Activated naive CD4-positive, alpha-beta T cell treated with anti-CD3 and anti-CD28 coated beads, Interleukin-2, amount 50 U/mL, for 72 hours (primary cell): ENCODE measurements at places on chromosomes 16 and 17. TPM values are rescaled to one million over a fixed set of nuclear protein-coding genes. Genes with fewer than 3 reads are reported as not detected.

GRCh38 chr16:23279721-23280153 is 22.4 kb upstream of the SCNN1B start:
- no peak for DNase-seq

- no peak for DNase-seq
Measured at GRCh38 chr17:48238933-48239602, 131.5 kb downstream of the SNX11 start.

DNA sequence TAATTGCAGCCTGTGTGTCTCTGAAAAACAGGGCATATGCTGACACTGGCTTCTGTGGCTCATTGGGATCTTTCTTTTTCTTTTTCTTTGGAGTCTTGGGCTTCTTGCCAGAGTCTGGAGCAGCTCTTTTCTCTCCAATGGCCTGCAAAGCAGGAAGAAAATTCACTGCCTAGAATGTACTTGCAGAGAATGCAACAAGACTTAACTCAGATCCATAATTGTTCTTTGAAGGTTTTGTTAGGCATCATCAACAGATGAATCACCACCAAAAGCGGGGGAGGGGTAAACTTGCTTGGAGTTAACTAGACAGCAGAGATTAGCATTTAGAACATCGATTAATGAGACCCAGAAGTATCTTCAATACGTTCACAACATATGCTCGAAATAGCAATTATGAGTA is 100.9 kb downstream of the TOX3 start:
- no peak for DNase-seq

DNA sequence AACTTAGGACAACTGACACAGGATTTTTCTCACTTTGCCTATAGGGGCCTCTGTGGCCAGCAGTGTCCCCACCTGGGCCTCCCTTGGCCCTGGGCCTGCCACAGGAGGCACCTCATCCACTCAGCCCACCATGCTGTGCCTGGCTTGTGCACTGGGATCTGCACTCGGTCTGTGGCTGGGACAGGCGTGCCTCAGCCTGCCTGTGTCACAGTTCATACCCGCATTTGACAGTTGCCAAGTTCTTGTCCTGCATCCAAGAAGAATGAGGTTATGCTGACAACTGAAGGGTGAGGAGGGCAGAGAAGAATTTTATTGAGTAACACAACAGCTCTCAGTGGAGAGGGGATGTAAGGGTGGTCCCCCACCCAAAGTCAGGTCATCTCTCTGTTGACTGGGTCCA is 36.0 kb downstream of the ZFP90 start:
- no peak for DNase-seq

GRCh38 chr16:66961065-66961744 is at the start of gene CES3:
Gene CES3, plus strand, starts transcription at chr16:66961266. Its CDS starts 42 bp downstream, at chr16:66961308.
- DNase-seq = no peak

DNA sequence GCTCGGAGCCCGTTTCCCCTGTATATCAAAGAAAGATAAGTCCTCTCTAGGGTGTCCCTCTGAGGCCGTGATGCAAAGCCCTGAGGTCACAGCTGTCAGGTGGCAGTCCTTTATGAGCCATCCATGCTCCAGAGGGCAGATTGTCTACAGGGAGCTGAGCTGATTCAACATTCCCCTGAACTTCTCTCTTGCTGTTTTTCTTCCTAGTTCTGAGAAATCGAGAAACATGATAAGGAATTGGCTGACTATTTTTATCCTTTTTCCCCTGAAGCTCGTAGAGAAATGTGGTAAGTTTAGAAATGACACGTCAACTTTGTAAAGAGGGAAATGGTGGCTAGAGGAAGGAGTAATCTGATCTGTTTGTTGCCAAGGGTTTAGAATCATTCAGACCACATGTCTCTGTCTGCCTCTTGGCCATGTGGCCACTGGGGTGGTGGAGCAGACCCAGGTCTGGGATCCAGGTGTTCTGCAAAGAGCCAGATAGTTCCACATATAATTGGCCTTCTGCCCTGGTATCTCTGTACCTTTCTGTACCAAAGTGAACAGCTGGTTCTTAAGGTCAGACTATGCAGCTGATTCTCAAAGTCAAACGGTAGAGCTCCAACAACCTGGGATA is 3.5 kb downstream of the CTNS start:
- peak; percentile 31 for DNase-seq

GRCh38 chr16:48194828-48195556 is 39.2 kb upstream of the ABCC12 start:
- no peak for DNase-seq

GRCh38 chr17:77373299-77374169 is 232.8 kb downstream of the SEC14L1 start:
- DNase-seq = peak; percentile 47

DNA sequence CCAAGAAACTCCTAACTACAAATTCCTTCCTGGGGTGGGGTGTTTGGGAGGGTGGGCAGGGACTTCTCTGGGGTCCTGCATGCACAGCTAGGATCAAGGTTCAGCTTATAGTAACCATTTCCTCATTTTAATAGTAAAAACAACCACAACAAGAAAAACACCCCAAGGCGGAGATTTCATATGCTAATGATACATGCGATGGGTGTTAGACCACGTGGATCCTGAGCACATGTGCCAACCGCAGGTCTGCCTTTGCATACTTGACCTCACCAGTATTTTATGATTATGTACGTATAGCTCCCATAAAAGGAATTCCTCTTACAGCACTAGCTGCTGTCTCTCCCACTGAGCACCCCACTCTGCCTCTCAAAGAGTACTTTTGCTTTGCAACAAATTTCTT is 1.9 kb downstream of the KRTAP4-11 start:
- no peak for DNase-seq

DNA sequence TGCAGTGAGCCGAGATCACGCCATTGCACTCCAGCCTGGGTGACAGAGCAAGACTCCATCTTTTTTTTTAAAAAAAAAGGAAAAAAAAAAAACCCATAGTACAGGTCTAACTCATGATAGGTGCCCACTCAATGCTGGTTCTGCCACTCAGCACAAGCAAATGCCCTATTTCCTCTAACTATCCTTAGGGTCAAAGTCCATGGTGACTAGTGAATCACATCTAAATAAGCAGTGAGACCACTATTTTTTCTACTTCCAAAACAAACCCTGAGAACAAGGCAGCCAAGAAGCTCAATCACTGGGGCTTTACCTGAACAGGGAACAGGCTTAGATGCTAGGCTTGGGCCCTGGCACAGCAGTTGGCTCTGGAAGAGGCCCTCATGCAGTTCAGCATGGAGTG is 3.4 kb downstream of the BLTP2 start:
- DNase-seq = no peak

- no peak for DNase-seq
Measured at GRCh38 chr17:44400226-44400847, 10.9 kb upstream of the ITGA2B start.

DNA sequence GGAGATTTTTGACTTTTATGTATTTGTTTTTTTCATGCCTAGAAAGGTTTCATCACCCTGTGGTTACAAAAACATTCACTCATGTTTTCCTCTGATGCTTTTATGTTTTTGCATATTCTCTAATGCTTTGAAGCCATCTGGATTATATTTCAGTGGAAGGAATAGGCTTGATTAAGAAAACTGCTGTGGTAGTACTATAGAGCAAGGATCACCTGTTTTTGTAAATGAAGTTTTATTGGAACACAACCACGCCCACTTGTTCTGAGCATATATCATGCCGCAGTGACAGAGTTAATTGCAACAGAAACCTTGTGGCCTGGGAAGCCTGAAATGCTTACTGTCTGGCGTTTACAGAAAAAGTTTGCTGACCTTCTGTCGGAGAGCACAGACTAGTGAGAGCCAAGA is 11.5 kb downstream of the COX10 start:
- no peak for DNase-seq

DNA sequence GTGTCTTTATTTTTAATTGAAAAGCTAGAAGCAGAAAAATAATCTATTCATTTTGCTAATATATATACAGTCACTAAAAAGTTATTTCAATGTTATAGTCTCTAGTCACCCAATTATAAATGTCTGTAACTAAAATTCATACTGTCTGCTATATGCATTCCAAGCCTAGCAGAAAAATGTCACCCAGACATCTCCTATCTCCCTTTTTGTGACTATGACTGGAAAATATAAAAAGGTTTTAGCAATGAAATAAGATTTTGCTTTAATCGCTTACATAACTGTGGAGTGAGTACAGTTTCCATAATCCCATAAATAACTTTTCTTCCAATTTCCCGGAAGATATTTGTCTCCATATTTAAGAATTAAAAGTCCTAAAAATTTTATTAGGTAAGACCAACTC is 88.6 kb downstream of the BRIP1 start:
- DNase-seq = no peak

DNA sequence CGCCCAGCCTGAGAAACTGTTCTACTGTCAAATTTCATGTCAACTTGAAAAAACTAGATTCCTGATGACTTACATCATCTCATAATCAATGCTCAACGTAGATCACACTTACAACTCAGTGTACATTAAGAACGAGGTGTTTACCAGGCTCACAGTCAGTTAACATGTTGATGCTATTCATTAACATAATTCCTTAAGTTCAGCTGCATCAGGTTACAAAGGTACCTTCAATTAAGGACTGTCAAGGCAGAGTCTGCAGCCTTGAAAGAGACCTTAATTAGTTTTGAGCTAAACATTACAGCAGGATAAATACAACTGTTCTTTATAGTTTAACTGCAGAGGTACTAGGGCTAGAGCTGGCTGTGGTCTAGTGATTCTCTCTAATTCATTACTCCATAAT is 1.9 kb downstream of the GNA13 start:
- no peak for DNase-seq

- DNase-seq = no peak
Measured at GRCh38 chr16:86215979-86216585, 294.2 kb upstream of the FOXF1 start.

DNA sequence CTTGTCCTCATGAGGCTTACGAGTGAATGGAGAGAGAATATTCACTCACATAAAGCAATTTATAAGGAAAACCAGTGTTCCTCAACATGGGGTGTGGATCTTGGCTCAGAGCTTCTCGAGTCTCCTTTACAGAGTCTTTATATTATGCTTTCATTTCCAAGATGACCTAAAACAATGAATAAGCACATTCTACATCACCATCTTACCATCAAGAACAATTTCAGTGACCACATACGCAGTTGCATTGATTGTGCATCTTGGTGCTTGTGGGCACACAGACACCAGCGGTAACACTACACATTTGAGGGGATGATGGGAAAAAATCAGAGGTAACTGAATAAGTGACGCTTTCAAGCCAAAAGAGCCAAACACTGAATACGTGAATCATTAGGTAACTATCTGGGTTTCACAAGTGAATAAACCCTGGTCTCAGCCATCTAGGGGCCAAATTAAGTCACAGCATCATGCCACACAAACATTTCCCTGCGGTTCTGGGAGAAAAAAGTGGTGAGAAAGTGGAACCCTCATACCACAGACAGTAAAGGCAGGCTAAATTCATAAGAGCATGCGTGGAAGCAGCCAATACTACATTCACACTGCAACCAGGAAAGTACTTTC is 9.4 kb downstream of the CWC25 start:
- DNase-seq = no peak

DNA sequence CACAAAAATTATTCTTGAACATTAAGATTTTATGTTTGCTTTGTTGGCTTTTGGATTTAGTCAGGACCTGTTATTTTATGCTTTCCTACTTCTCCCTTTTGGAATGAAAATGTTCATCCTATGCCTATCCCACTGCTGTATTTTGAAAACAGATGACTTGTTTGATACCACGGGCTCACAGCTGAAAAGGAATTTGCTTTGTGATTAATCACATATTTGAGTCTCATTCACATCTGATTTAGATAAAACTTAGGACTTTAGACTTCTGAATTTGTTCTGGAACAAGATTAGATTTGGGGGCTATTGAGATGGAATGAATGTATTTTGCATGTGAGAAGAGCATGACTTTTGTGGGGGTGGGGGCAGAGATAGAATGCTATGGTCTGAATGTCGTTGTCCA is 1012.6 kb downstream of the CDH11 start:
- no peak for DNase-seq

- DNase-seq = no peak
Measured at GRCh38 chr16:71431991-71432390, 9.9 kb downstream of the TLE7 start.

DNA sequence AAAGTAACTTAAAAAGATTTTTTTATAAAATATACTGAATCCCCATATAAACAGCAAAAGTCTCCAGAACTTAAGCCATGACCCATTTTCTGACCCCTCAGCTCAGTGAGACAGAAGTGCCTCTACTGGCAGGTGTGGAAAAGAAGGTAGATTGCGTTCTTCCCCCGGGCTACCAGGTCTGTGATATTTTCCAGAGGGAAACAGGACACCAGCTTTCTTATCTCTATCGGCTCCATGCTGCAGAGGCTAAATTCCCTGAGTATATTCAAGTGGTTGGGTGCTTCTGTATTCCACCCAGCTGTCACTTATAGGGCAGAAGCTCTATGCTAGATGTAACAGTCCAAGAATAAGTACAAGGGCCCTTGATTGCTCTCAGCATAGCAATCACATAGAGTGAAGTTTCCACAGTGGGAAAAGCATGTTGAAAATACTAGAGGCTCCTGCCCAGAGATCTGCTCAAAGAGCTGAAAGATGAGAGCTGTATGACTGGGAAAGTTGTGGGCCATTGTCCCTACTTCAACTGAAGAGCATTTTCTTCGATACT is 687.3 kb downstream of the CDH11 start:
- no peak for DNase-seq

- no peak for DNase-seq
Measured at GRCh38 chr16:61549327-61549726, 486.9 kb downstream of the CDH8 start.

DNA sequence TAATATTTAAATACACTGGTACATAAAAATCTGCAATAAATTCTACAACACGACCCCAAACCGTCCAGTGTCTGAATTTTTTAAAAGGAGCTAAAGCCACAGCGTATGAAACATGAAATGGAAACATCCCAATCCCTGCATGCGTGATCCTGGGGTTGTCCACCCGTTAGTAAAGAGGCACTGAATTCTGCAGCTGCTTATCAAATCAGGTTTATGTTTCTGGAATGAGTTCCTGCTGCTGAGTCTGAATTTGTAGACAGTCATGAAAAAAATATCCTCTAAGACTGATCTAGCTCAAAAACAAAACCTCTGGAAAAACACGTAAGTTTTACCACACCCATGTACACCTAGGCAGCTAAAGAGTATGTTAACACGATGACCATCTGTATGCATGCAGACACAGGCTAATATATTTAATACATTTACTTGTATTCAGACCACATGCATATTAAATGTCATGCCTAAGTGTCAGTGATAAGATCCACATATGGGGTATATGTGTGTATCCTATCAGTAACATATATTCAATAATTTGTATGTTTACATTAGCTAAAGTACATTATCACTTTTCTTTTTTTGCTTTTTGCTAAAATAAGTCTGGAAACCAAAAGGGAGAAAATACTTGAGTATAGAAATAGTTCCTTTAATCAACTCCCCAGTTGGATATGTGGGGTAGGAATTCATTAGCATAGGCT is 420.5 kb upstream of the PSMD7 start:
- no peak for DNase-seq

DNA sequence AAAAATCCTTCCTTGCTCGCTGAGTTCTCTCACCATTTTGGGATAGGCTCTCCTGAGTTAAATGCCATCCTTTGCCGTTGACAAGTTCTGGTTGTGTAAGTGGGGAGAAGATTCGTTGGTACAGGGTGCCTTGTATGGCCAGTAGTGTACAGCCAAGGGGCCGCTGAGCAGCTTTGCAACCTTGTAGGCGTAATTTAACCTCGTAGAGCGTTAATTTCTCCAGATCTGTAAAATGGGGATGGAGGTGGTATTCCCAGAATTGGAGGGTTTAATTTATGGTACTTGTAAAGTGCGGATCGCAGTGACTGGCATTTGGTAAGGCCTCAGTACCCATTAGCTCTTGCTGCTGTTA is 1.4 kb downstream of the ARSG start:
- no peak for DNase-seq

Gene ZFHX3
- 1.7 TPM for total RNA-seq

Gene CES5A
- not detected for total RNA-seq

Gene CRYM
- not detected for total RNA-seq

Gene KCTD19
- total RNA-seq = 6.1 TPM

Gene ESRP2
- 0.43 TPM for total RNA-seq

Gene C17orf78
- not detected for total RNA-seq
